ENCODE measurements at places on chromosomes 1 and 21.

DNA sequence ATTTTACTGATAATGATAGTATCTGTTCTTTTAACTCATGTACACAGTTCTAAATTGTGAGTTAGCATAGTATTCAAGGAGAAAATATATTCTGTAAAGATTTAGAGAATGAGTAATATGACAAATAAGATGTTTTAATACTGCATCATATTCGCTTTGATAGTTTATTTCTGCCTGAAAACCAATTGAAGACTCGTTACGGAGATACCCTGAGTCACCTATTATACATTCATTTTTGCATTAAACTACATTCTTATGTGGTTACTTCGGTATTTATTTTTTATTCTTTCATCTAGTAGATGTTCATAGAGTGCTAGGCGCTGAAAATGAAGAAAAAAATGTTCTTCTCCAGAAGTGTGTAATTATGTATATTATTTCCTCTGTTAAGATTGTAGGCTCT, 5.3 kb downstream of the UHMK1 start:
- no peak for DNase-seq

DNA sequence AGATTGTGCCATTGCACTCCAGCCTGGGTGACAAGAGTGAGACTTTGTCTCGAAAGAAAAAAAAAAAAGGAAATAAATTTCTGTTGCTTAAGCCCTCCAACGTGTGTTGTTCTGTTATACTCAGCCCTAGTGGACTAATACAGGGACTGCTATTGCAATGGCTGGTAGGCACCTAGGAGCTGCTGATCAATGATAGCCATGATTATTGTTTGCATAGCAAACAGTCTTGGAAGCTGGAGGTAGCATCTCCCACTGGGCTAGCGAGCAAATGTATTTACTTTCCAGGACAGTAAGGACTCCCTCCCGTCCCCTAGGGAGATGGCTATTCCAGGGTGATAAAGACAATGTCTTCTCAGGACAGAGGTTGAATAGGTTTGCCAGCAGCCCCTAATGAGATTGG, 13.5 kb upstream of the TNFRSF8 start:
- no peak for DNase-seq

DNA sequence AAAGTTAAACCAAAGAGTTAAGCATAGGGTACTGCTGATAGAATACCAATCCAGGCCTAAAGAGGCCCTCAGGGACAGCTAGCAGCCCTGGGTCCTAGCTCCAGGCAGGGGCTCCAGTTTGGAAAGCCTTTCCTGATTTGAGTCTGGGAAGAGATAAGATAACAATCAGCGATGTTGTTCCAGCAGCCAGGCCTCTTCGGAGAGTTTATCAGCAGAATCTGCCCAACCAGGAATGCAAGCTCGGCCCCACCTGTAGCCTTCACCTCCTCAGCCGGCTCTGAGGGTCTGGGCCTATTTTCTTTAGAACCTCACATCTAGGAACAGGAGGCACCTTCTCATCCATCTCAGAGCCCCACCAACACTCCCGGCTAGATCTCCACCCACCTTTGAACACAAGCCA, 42.6 kb downstream of the PLEKHA6 start:
- DNase-seq: no peak

GRCh38 chr1:69706473-69706872, 138.8 kb downstream of the LRRC7 start:
- DNase-seq: no peak

DNA sequence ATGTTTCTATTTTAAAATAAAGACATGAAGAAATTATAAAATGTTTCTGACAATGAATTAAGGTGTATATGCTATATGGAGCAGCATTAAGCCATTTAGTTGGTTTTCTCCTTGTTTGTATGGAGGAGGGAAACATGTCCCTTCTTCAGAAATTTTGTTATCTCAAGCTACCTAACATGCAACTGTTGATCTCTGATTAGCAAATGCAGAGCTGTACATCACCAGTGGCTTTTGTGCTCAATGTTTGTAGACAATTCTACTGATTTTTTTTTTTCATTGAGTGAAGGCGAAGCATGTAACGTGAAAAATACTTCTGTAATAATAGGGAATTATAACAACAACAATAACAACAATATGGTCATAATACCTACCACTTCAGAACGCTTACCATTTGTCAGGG, 463.7 kb downstream of the PLPP3 start:
- DNase-seq: no peak

GRCh38 chr1:195960580-195960979, 647.7 kb downstream of the KCNT2 start:
- DNase-seq: no peak

DNA sequence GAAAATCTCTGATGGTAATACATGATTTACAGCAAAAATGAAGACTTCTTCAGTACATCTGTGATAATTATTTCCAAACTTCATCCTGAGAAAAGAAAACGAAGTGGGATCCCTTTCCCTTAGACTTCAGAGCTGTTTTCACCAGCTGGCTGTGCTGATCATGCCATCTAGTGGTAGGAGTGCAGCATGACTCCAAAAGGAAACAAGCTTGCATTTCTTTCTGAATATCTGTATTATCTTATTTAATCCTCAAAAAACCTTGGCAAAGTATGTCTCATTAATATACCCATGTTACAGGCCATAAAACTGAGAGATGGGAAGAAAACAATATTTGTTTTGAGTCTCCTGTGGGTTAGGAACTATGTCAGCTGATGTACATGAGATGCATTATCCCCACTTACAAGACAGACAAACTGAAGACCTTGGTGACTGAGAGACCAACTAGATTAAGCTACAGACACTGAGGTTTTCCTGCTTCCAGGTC, 9.8 kb upstream of the GJA8 start:
- DNase-seq: peak; percentile 2

GRCh38 chr1:41783189-41783639, 135.5 kb downstream of the HIVEP3 start:
- no peak for DNase-seq

GRCh38 chr1:7827126-7827955, 25.5 kb downstream of the UTS2 start:
- peak; percentile 37 for DNase-seq

- no peak for DNase-seq
Observed at GRCh38 chr1:21725748-21726392, 56.7 kb upstream of the RAP1GAP start.

DNA sequence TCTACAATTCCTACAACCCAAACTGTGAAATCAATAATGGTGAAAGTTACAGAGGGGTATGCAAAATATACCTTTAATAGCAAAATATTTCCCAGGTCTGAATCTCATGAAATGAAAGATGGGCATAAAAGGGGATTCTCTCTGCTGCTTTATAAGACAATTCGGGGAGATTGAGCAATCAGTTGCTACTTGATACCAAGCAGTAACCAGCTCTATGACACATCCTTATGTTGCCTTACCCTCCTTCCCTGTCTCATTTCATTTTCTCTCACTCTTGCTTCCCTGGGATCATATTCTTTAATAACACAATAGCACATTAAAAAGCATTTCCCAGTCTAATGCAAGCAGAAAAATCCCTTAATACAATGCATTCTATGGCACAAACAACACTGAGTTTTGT, 29.0 kb downstream of the ZSWIM5 start:
- no peak for DNase-seq

- DNase-seq: no peak
Observed at GRCh38 chr1:159089184-159089791, 12.7 kb upstream of the AIM2 start.

- peak; percentile 47 for DNase-seq
Observed at GRCh38 chr1:236514703-236515442, 8.9 kb upstream of the LGALS8 start.

DNA sequence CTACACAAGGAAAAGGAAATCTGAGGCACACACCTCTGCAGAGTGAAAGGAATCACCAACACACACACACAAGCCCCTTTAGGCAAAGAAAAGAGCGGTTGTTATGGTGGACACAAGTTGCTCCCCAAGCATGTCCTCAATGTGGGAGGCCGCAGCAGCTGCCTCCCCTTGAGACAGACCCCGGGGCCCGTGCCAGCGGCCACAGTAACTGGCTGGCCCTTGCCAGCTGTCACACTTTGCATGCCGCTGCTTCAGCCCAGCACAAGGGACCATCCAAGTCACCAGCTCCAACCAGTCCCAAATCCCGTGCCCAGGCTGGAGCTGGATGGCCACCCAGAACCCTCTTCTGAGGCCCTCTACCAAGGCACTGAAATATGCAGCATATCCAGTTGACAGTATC, 2.9 kb upstream of the OLIG1 start:
- DNase-seq: no peak

GRCh38 chr1:243501002-243501401, 245.2 kb downstream of the SDCCAG8 start:
- DNase-seq: no peak

- no peak for DNase-seq
Observed at GRCh38 chr1:43938892-43939587, 5.4 kb downstream of the ARTN start.

DNA sequence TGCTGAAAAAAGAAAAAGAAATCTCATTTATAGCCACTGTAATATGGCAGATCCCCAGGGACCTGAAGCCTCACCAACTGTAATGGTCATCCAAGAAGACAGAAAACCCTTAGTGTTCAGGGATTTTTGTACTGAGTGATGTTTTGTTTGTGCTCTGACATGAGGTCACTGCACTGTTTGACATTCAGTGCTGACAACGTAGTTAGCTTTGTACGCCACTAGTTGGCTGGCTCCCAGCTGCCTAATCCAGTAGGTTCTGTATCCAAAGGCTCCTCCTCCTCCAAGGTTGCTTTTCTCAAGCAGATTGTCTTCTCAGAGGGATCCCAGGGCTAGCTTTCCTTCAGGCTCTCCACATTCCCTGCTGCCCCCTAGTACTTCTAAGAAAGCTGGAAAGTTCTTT, 9.5 kb upstream of the YRDC start:
- peak; percentile 50 for DNase-seq

- no peak for DNase-seq
Observed at GRCh38 chr1:246875041-246876026, 56.4 kb downstream of the AHCTF1 start.

DNA sequence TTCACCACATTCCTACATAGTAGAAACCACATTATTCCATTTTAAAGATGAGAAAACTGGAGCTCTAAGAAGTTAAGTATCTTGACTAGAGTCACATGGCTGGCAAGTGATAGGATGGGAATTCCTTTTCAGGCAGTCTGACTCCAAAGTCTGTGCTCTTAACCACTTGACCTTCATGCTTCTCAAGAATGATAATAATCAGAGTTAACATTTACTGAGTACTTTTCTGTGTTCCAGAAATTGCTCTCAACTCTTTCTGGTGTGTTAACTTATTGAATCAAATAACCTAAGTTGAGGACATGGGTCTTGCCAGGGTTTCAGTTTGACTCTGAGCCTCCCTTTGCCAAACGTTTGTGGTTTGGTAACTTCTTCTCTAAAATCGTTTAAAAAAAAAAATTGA, 169.4 kb downstream of the RASAL2 start:
- DNase-seq: no peak

- peak; percentile 73 for DNase-seq
Observed at GRCh38 chr1:41394959-41395956, 34.0 kb downstream of the FOXO6 start.

GRCh38 chr1:38179483-38179882, 132.9 kb upstream of the POU3F1 start:
- no peak for DNase-seq

DNA sequence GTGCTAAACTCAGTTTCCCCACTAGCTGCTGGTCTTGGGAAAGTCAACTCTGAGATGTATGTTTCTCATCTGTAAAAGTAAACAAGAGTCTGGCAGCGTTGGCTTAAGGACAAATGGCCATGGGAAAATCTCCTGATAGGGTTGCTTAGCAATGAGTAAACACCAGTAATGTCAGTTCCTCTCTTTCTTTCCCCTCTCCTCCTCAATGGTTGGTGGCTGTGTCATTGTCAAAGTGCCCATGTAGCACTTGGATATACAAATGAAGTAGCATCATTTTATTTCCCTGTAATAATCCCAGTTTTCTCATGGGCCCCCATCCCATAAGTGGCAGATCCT, 2.2 kb upstream of the FYB2 start:
- peak; percentile 10 for DNase-seq

DNA sequence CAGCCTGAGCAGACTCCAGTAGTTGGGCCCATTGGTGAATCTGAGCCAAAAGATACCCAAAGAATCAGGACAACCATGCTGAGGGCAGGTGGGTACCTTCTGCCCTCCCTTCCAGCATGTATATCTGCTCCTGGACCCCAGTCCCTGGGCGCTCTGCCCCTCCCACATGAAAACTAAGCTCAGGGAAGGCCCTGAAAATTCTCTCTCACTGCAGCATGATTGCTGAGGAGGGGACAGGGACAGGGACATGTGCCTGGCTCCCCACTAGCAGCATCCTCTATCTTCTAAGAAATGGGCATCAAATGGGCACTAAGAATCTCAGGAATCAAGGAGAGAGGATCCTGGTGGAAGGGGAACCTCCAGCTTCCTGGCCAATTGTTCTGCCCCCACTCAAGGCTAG, 446.0 kb downstream of the MATN1 start:
- DNase-seq: no peak

GRCh38 chr1:147853391-147853790, 49.2 kb upstream of the GJA8 start:
- no peak for DNase-seq

- DNase-seq: no peak
Observed at GRCh38 chr1:232854798-232855159, 49.6 kb downstream of the MAP10 start.

- no peak for DNase-seq
Observed at GRCh38 chr1:232726048-232726779, 79.0 kb upstream of the MAP10 start.

DNA sequence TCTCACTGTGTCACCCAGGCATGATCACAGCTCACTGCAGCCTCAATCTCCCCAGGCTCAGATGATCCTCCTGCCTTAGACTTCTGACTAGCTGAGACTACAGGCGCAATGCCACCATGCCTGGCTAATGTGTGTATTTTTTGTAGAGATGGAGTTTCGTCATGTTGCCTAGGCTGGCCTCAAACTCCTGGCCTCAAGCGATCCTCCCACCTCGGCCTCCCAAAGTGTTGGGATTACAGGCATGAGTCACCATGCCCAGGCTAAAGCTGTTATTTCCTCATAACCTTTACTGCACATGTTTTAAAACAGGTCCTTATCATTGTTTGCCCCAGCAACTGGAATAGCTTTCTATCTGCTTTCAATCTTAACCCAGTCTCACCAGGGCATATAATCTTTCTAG, 2.9 kb downstream of the SARS1 start:
- no peak for DNase-seq

GRCh38 chr1:25473653-25474225, 43.0 kb downstream of the MACO1 start:
- DNase-seq: no peak

- no peak for DNase-seq
Observed at GRCh38 chr1:248404024-248404423, 1.2 kb downstream of the OR2T1 start.

- DNase-seq: no peak
Observed at GRCh38 chr1:156865865-156866248, 5.2 kb downstream of the NTRK1 start.

GRCh38 chr1:27607239-27607804, 3.4 kb upstream of the AHDC1 start:
- no peak for DNase-seq

- DNase-seq: no peak
Observed at GRCh38 chr1:151540982-151541377, 871 bp downstream of the TUFT1 start.
